ENCODE measurements at places on chromosomes 3 and 15.

DNA sequence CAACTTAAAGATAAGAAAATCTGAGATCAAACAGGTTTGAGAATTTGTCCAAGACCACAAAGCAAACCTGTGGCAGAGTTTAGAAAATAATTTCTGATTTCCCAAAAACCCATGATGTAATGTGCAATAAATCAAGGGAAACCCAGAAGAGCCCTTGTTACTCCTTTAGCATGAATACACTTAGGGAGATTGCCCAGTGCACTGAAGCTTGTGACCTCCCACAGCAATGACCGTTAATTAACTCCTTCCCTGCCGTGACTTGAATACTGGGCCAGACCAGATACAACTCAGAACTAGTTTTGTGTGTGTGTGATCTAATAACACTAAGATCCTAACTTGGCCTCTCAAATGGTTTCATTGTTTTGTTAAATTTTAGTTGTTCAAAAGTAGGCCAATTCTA is 2.5 kb downstream of the PRKAR2A start:
- no peak for DNase-seq

- no peak for DNase-seq
Observed at GRCh38 chr15:96551196-96551595, 220.7 kb downstream of the NR2F2 start.

DNA sequence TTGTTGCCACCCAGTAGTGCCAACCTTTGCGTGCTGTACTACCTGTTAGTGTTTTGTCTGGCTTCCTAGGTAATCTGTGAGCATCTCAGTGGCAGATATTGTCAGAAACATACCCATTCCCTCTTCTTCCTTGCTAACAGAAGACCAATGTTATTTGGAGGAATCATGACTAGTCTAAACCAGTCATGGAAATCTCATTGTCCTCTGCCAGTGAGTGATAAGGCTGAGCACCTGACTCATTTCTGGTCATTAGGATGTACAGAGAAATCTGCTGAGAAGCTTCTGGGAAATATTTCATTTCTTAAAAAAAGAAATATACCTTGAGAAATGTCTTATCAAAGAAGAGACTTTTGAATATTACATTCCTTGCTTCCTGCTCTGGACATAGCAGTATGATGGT is 70.1 kb upstream of the CDV3 start:
- no peak for DNase-seq

- no peak for DNase-seq
Observed at GRCh38 chr15:87154761-87155160, 1075.1 kb downstream of the AGBL1 start.

DNA sequence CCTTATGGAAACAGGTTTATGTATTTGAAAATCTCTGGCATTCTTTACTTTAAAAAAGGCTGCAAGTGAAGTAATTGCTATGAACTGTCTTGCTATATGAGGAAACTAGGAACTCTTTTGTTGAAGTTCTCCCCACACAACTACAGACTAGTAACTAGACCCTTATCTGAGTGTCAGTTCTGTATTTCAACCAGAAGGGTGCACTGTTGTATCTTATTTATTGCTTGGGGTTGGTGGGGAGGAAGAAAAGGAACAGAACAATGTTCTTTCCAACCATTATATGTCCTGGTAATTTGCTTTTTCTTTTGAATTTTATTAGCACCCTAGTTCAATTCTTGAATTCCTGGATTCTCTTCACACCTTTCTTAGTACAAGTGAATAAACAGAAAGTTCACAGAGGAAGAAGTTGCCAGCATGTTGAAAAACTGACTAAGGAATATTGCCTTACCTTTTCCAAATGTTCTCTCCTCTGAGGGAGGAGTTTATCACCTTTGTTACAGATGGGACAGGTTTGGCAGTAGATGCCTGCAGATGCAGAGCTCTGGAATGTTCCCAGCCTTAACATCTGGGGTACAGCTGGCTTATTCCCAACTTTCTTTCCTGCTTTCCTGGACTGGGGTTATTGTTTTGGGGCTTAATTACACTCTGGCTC is 162.4 kb upstream of the CFAP20DC start:
- DNase-seq = no peak

- no peak for DNase-seq
Observed at GRCh38 chr15:79898369-79898768, 1.6 kb upstream of the MTHFS start.

DNA sequence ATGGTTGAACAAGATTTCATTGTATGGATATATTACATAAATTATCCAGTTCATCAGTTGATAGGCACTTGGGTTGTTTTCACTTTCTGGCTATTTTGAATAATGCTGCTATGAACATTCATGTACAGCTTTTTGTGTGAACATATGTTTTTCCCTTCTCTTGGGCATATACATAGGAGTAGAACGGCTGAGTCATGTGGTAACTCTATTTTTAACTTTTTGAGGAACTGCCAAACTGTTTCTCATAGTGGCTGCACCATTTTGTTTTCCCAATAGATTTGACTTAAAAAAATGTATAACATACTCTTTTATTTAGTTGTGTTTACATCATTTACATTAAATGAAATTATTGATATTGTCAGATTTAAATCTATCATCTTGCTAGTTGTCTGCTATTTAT is 28.8 kb upstream of the RFX7 start:
- no peak for DNase-seq

- DNase-seq = no peak
Observed at GRCh38 chr3:46936733-46937250, 39.8 kb downstream of the CCDC12 start.

GRCh38 chr3:133209871-133210550 is 171.8 kb downstream of the TMEM108 start:
- DNase-seq = no peak

DNA sequence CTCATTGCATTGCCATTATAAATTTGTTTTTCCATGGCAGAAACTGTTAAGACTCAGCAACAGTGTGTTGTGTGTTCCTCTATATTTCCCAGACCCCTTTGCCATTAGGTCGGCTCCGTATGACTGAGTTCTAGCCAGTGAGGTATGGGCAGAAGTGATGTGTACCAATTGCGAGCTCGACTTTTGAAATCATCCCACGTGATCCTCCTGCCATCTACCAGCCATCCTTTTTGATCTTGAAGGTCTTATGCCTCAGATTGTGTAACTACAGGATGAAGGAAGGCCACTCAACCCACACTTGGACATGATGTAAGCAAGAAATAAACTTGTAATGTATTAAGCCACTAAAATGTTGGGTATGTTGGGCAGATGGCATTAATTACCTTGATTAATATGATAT is 562.3 kb downstream of the PDCD6IP start:
- DNase-seq = no peak

DNA sequence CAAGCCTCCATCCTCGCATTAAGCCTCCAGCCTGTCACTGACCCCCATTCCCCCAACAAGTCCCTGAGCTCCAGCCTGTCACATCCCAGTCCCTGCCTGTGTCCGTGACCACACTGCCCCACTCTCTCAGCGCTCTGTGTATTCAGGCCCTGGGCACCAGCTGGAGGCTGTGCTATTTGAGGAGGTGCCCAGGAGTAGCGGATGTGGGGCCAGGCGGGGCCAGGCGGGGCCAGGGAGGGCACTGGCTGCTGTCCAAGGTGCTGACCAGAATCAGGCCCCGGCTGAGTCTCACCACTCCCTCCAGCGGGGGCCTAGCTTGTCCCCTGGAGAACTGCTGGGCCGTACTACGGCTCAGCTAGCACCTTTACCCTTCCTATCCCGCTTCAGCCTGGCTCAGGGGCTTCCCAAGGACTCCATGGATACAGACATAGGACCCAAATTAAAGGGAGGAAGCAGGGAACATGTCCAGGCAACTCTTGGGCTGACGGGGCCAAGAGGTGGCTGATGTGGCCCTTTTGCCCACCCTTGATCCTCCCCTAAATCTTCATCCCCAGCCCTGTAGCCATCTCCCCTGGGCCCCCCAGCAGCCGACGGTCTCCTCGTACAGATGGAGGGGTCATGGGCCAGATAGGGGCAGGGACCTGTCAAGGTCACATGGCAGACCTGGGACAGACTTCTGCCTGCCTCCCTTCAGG is 1.1 kb downstream of the HHATL start:
- DNase-seq = peak; percentile 55

Measured in stimulated activated CD4-positive, alpha-beta T cell treated with anti-CD3 and anti-CD28 coated beads, Interleukin-4, amount 100 ng/mL, for 1 hour (primary cell).